Bone marrow (tissue), 2 donors: ENCODE measurements at places on chromosomes 6 and 20.

DNA sequence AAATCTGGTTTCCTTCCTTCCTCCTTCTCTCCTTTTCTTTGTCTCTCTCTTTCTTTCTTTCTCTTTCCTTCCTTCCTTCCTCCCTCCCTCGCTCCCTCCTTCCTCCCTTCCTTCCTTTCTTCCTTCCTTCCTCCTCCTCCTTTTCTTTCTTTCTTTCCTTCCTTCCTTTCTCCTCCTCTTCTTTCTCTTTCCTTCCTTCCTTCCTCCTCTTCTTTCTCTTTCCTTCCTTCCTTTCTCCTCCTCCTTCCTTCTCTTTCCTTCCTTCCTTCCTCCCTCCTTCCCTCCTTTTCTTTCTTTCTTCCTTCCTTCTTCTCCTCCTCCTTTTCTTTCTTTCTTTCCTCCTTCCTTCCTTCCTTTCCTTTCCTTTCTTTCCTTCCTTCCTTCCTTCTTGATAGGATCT, 61.2 kb downstream of the VIP start:
- no peak for DNase-seq

GRCh38 chr6:89050155-89050554, 30.4 kb upstream of the PNRC1 start:
- no peak for DNase-seq

- no peak for DNase-seq
Measured at GRCh38 chr20:41359541-41360011, 7.0 kb downstream of the EMILIN3 start.

GRCh38 chr20:18224968-18225568, 63.3 kb upstream of the ZNF133 start:
- DNase-seq: no peak
